ENCODE measurements at places on chromosomes 5 and 9.

DNA sequence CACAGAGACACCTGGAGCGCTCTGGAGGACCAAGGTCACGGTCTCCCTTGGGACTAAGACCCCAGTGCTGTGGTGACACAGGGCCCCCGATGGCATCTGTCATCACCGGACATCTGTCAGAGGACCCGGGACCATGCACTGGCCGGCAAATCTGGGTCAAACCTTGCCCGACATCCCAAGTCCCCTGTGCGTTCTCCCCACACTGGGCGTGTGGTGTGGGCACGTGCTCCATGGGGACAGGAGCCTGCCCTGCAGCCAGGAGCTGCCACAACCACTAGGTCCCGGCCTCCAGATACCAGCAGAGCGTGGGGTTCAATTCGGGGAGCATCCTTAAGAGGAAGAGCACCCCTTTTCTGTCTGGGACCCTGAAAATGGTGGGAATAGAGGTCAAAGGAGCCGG is 3.5 kb downstream of the AGPAT2 start:
- no peak for DNase-seq

DNA sequence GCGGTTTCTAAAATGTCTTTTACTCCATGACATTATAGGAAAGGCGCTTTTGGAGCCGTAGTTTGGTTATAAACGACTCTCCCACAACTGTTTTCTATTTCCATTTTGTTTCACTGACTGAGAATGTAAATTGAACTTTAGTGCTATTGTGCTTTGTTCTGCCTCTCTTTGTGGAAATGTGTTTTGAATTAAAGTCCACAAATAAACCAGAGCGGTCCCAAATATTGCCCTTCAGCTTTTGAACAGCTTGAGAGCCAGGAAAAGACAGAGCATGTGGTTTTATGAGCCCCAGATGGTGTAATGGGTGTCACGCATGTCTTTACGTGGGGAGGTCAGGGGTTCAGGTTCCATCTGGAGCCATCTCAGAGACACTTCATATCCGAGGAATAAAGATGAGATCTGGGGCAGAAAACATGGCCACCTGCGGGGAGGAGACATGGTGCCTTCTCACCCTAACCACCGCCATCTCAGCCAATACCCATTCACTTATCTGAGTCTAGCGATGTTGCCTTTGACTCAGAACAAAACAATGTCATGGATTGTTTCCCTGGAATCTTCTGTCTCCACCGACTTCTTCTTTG is 42.5 kb upstream of the ROR2 start:
- DNase-seq, result no peak

DNA sequence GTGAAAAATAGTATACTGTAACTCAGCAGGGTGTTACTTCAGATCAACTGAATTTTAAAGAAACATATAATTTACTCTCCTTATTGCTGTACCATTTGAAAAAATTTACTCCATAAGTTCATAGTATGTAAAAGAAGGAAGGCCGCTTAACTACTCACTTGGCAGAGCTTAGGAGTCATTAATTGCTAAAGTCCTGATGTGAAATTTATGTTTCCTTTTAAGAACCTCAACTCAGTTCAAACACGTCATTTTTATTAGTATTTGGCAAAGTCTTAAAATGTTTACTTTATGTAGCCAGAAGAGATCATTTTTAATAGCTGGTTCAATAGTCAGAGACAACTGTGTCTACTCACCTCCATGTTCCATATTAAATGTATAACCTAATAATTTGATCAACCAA is 268.6 kb downstream of the CDH10 start:
- no peak for DNase-seq

DNA sequence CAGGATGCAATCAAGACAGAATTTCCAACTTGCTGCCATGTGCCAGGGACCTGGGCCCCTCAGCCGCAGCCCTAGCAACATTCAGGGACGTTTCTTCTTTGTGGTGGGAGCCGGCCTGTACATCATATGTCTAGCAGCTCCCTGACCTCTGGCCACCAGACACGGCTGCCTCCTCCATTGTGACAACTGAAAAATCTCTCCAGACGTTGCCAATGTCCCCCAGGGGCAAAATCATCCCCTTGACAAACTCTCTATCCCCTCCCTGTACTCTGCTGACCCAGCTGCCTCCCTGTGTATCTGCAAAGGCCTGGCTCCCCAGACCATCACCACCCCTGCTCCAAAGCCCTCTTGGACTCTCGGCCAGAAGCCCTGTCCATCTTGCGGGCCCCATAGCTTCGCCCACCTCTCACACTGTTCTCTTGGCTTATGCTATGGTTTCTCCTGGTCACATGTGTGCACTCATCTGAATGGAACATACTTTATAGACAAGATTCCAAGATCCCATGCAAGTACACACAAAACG is 40.8 kb downstream of the BICD2 start:
- no peak for DNase-seq

DNA sequence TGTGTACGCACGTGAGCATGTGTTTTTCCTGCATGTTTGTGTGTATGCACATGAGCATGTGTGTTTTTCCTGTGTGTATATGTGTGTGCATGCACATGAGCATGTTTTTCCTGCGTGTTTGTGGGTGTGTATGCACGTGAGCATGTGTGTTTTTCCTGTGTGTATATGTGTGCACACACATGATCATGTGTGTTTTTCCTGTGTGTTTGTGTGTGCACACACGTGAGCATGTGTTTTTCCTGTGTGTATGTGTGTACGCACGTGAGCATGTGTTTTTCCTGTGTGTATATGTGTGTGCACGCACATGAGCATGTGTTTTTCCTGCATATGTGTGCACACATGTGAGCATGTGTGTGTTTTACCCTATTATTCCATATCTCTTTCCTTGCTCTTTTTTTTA is 205.9 kb downstream of the TRIO start:
- DNase-seq, result no peak

GRCh38 chr9:9893837-9894236 is 719.0 kb downstream of the PTPRD start:
- no peak for DNase-seq

DNA sequence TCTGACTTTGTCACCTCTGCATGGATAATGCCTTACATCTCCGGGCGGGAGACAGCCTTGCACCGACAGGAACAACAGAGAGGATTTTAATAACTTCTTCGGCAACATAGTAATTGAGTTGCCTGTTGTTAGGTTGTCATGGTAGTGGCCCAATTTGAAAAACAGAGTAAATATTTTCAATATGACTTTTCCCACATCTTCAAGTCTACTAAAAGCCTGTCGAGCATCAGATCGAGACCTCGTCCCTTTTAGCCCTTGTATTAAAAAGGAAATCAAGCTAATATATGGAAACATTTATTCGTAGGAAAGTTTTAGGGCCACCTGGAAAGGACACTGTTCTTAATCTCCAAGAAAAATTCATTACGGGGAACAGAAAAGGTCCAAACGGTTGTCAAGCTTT is 70.8 kb upstream of the FCN2 start:
- DNase-seq, result no peak

GRCh38 chr5:67799732-67800234 is 415.8 kb upstream of the PIK3R1 start:
- DNase-seq, result no peak

GRCh38 chr5:10860645-10861422 is 99.8 kb upstream of the DAP start:
- DNase-seq, result no peak

- DNase-seq, result no peak
These were observed 1263.3 kb upstream of the CDH9 start for GRCh38 chr5:28301712-28302111.

DNA sequence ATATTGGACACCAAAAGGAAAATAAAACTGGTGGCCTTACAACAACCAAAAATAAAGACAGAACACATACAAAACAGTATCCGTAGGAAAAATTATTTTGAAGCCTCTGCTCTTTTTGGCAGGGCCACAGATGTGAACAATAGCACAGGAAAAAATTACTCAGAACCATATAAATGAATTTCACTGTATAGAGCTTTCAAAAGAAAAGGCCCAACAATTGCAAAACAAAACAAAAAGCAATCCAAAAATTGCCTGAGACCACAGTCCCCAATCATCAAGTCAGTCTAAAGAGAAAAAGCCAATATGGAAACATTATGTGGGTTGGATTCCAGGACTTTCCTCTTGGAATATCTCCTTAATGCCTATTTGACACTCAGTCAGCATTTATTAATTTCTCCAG is 243.8 kb downstream of the CEMIP2 start:
- DNase-seq, result no peak

DNA sequence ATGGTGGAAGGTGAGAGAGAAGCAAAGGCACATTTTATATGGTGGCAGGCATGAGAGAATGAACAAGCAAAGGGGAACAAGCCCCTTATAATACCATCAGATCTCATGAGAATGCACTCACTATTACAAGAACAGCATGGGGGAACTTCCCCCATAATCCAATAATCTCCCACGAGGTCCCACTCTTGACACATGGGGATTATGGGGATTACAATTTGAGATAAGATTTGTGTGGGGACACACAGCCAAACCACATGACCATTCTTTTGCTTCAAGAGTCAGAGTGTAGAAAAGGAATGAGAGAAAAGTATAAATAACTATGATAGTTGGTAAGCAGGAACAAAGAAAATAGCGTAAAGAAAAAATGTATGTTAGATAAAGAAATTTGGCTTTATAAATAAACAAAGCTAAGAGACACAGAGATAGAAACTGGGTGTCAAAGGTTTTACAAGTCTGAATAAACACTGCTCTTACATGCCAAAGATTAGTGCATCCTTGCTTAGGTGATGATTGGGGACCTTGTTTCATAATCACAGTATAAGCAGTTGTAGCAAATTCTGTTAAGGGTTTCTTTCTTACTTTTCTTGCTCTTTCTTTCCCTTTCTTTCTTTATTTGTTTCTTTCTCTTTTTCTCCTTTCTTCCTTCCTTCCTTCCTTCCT is 91.9 kb upstream of the PAPPA start:
- DNase-seq, result no peak

DNA sequence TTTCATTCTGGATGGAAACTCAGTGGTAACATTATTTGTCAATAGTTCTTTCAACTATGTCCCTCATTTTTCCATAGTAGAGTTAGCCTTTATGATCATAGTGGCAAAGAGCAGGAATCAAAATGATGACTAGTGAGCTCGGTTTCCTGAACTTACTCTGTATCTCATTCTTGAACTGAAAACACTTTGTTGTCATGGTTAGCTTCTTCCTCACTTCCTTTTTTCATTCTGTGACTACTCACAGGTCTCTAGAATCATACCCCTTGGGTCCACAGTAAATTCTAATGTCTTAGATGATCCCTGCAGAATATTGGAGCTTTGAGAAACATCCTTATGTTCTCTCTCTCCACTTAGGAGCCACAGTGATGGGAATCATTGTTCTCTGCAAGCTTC is 29.4 kb upstream of the RECK start:
- DNase-seq, result no peak

GRCh38 chr9:91580136-91580535 is 156.5 kb upstream of the NFIL3 start:
- no peak for DNase-seq

DNA sequence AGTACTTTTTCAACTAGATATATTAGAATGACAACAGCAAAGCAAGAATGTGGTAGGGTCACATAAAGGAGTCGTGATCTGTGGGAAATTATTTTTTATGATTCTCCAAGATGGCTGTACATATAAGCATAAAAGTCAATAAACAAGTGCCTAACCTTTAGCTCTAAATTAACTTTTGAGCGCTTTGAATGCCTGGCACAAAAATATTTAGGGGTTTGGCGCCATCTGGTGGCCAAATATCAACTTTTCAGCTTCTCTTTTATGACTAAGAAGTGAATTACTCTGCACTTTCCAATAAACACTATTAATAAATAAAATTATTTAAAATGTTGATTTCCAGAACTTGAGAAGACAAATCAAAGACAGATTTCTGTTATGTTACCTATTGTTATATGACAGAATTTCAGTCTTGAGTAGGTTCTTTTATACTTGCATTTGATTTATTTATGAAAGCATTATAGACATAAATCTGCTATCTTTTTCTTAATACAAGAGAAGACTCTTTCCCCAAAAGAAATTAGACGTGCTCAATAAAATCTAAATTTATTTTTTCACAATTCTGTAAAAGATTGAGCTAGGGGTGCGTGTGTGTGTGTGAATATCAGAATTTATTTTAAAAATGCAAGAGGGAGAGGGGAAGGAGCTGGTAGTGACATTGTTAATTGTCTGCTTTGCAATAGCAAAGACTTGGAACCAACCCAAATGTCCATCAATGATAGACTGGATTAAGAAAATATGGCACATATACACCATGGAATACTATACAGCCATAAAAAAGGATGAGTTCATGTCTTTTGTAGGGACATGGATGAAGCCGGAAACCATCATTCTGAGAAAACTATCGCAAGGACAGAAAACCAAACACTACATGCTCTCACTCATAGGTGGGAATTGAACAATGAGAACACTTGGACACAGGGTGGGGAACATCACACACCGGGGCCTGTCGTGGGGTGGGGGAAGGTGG is 36.7 kb upstream of the ARRDC3 start:
- peak; percentile 53 for DNase-seq

- DNase-seq, result no peak
These were observed 94.8 kb downstream of the SLC1A3 start for GRCh38 chr5:36701085-36701698.

GRCh38 chr5:35856765-35857351 is at the start of gene IL7R:
Gene IL7R, plus strand, starts transcription at chr5:35856891. Its CDS starts 87 bp downstream, at chr5:35856978.
- DNase-seq, result no peak

- DNase-seq, result no peak
These were observed 606.7 kb downstream of the PSAT1 start for GRCh38 chr9:78903581-78903980.

- DNase-seq, result no peak
These were observed at the start of gene FAM163B for GRCh38 chr9:133609311-133610098. Gene FAM163B, minus strand, starts transcription at chr9:133609389. Its CDS starts 29,166 bp downstream, at chr9:133580223.

- DNase-seq, result no peak
These were observed 11.5 kb downstream of the GFPT2 start for GRCh38 chr5:180341595-180341994.

DNA sequence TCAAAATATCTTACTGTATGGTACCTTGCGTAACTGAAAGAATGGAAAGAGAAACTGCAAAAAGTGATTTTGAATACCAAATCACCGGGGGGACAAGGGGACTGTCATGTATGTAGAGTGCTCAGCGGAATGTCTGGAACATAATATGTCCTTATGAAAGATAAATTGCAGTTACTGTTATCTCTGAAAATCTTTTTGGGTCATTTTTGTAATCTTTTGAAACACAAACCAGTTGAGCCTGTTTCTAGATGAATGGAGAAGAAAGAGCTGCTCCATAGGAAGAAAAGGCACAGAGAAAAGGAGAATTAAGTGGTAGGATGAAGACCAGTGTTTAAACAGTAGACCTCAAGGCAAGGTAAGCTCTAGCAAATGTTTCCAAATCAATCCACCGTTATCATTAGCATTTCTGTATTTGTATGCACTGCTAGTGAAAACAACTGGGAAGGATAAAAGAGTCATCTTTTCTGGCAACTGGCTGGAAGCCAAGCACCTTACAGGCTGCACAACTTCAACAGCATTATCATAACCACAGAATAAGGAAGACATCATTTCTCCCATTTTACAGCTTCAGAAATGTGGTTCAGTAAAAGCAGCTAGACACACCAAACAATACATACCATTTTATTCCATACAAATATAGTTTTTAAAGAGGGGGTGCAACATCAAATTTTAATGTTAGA is 158.5 kb downstream of the TRPM3 start:
- no peak for DNase-seq

Data from stimulated activated CD8-positive, alpha-beta memory T cell treated with anti-CD3 and anti-CD28 coated beads, Interleukin-2, amount 100 ng/mL, for 1 hour (primary cell).